Omental fat pad (tissue), 4 donors: ENCODE measurements at places on chromosomes 2 and 18.
A peak's percentile ranks its signal among the peaks of the same experiment; 100 is the strongest.

DNA sequence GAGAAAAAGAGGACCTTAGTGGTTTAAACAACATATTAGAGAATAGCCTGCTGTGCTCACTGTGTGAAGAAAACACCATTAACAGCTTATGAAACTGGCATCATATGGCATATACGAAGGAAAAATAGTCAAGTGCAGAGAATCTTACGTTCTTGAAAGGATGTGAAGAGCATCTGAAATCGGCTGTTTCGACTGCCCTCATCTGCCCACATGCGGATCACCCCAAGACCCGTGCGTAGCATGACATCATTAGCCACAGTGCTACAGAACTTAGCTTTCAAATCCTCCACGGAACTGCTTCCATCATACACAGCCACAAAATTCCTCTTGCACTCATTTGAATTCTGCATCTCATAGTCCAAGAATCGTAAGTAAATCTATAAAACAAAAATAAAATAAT lies 84.3 kb downstream of the NETO1 start:
- DNase-seq, result no peak

- DNase-seq, result no peak
These were observed 26.3 kb upstream of the EPG5 start for GRCh38 chr18:45993438-45993837.

DNA sequence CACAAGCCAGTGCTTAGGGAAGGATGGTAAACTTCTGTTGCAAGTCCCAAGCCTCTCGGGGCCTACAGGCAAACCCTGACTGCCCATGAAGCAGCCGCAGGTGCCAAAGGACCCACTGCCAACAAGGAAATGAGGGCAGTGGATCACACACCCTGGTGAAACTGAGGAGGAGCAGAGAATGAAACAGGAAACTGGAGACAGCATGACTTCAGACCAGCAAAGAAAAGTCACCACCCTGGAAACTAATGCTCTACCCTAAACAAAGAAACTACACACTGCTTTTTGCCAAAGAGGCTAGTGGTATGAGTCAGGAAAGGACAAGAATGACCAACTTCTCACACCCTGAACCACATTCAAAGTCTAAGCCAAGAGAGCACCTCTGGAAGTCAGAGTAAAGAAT lies 97.2 kb downstream of the MYO5B start:
- no peak for DNase-seq

DNA sequence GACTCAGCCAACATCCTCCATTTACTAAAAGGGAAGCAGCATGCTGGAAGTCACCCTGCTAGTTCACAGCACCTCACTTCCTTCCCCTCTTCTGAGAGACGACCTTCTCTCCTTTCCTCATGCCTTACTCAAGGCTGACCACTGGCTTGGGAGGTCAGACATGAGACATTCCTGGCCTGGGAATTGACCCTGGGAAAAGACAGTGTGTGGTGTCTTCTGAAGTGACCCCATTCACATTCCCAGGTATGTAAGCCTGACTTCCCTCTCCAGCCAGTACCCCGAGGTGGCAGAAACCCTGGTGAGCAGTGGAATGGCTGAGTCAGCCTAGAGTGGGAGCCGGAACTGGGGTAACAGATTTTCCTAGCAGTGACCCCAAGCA lies 92.4 kb downstream of the PLB1 start:
- DNase-seq, result no peak

- no peak for DNase-seq
These were observed 12.6 kb downstream of the ITPRID2 start for GRCh38 chr2:181904022-181904632.

DNA sequence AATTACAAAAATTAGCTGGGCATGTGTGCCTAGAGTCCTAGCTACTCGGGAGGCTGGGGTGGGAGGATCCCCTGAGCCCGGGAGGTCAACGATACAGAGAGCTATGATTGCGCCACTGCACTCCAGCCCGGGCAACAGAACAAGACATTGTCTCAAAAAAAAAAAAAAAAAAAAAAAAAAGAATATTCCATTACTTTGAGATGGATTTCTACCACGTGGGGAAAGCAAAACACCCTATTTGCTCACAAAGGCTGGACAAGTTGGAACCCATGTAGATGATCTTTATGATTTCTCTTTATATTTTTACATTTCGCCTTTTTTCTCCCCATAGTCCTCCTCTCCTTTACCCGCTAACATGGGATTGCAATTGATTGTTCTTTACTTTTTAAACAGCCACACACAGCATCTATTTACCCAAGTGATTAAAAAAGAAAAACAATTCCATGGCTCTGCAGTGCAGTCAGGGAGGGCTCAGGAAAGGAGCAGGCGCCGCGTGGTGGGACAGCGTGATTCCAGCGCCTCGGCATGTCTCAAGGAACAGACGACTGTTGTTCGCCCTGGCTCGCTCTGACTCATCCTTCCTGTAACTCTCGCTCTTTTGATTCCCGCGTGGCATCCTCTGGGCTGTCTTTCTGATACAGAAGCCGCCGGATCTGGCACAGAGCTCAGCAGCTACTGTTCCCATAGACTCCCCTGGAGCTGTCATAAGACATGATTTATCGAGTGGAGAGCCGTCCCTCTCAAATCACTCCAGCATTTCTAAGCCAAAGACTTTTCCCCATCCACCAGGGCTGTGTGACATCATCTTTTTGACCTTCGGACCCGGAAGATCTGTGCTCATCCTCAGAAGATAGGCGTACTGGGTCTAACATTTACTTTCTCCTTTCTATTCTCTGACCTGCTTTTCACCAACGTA lies 230.4 kb upstream of the AGAP1 start:
- peak; percentile 32 for DNase-seq

DNA sequence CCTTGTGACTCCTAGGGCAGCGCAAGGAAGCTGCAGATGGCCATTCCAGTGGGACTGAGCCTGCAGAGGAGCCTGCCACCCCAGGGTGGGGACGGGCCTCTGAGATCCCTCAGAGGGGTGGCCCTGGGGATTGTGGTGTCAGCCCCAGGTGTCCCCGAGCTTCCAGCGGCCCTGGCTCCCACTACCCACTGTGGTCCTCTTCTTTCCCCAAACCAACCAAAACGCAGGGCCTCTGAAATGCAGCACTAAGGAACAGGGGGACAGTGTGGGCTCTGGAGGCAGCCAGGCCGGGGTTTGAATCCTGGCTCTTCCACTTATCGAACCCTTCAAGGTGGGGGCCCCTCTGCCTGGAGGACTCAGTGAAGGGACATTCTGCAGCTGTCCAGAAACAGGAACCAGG lies 32.7 kb downstream of the ATOH8 start:
- DNase-seq, result no peak

GRCh38 chr18:22286585-22286984 lies 117.2 kb downstream of the GATA6 start:
- no peak for DNase-seq

DNA sequence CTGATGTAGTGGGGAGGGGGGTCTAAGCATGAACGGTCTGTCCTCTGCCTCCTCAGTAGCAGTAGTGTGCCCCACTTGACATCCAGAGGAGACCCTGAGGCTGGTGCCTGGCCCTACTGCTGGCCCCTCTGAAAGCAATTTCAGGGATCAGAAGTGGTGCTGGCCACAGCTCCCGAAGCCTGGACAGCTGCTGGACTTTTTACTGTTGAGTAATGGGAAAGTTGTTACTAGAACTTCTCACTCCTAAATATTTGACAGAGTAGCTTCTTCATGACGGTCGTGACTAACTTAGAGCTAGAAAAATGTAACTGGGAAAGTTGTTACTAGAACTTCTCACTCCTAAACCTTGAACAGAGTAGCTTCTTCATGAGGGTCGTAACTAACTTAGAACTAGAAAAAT lies 23.3 kb downstream of the CTDP1 start:
- DNase-seq, result no peak

- no peak for DNase-seq
These were observed 38.7 kb downstream of the APOB start for GRCh38 chr2:21005111-21005699.

- peak; percentile 35 for DNase-seq
These were observed 18.6 kb upstream of the NCL start for GRCh38 chr2:231482806-231483391.

- no peak for DNase-seq
These were observed 207.0 kb upstream of the FANCL start for GRCh38 chr2:58448065-58448507.

DNA sequence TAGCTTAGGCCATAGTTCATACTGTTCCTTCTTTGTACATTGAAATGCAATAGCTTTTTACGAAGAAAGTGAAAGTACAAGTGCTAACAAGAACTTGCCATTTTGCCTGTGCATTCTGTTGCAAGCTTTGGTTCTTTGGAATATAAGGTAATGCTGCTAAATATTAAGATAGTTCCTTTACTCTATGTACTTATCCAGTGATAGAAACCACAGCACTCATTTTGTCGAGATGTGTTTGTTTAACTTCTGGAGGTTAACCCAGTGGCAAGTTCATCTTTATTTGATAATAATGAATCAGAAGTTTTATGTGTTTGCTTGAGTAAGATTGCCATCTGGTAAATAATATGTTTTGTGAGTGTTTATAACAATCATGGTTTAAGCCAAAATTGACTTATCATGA lies 373.1 kb upstream of the FANCL start:
- no peak for DNase-seq

- DNase-seq, result no peak
These were observed 43.2 kb downstream of the LPIN2 start for GRCh38 chr18:2969695-2970094.

GRCh38 chr2:3669656-3670055 lies 11.7 kb downstream of the ALLC start:
- DNase-seq, result no peak

DNA sequence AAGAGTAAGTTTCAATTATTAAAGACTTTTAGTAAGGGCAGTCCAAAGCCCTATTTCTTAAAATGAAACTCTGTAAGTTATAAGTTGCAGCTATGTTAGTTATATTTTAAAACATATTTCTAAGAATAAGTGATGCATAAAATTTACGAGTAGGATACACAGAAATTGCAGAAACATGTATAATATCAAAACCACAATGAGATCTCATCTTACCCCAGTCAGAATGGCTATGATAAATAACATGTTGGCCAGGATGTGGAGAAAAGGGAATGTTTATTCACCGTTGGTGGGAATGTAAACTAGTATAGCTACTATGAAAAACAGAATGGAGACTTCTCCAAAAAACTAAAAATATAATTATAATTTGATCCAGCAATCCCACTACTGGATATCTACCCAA lies 201.2 kb downstream of the CBLN2 start:
- no peak for DNase-seq

- no peak for DNase-seq
These were observed 33.2 kb upstream of the RMND5A start for GRCh38 chr2:86686905-86687304.

DNA sequence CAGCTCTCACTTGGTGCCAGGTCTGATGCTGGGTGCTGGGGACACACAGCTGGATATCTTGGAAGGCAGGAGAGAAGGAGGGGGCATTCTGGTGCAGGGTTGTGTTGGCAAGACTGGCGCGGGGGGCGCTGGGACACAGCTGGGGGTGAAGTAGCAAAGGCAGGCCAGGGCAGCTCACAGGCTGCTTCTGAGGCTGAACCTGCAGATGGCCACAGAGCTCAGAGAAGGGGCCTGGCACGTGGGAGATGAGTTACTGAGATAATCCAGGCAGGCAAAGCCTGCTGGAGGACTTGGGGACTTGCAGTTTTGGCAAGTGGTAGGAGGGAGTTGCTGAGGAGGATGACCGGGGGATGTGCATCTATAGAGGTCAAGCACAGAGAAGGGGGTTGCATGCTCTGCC lies 16.2 kb upstream of the DGKD start:
- no peak for DNase-seq

DNA sequence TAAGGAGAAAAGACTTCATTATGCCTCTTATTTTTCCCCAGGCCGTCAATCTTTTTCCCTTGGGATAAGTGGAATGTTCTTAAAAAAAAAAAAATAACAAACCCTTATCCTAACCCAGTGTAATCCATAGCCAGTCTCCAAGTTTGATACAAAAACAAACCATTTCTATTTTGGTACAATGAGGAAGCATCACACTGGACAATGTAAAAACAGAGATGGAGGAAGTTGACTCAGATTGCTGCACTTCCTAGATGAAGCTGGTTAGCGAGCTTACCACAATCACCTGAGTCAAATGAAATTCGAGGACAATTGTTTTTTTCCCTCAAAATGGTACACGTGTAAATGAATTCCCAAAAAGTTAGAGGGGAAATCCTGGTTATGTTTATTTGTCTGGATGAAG lies 259.7 kb downstream of the TCF4 start:
- DNase-seq, result no peak

DNA sequence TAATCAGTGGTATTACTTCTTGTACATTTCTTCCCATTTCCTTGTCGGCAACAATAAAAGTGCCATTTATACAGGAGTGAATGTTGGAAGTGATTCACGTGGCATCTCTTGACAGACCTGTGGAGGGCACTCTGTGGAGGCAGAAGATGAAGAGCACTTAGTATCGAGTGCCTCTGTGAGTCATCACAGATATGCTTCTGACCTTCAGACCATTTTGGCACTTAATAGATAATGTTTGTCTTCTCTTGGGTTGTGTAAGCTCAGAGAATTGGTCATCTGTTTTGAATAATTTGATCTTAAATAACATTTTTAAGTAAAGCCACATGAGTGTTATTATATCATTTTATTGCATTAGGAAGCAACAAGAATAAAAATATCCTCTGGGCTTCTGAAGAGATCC lies 305.5 kb downstream of the PTPRM start:
- no peak for DNase-seq

GRCh38 chr2:219002395-219003266 lies 9.4 kb upstream of the CRYBA2 start:
- no peak for DNase-seq

DNA sequence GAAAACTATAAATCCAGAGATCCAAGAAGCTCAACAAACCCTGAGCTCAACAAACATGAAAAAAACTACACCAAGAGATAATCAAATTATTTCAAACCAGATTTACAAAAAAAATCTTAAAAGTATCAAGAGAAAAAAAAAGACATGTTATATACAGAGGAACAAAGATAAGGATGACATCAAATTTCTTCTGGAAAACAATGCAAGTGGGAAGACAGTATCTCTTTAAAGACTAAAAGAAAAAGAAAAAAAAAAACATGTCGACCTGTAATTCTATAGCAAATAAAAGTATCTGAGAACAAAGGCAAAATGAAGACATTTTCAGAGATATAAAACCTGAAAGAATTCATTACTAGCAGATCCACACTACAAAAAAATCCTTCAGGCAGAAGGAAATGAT lies 21.3 kb downstream of the TMEM131 start:
- no peak for DNase-seq

- DNase-seq, result no peak
These were observed 366.4 kb upstream of the CDH20 start for GRCh38 chr18:60966876-60967275.

GRCh38 chr2:145739681-145740080 lies 1219.8 kb upstream of the ZEB2 start:
- no peak for DNase-seq

GRCh38 chr18:7164323-7165004 lies 46.9 kb upstream of the LAMA1 start:
- DNase-seq, result no peak

GRCh38 chr18:14963246-14963645 lies 215.3 kb downstream of the ANKRD30B start:
- no peak for DNase-seq
